ENCODE measurements at places on chromosomes 4 and X.

DNA sequence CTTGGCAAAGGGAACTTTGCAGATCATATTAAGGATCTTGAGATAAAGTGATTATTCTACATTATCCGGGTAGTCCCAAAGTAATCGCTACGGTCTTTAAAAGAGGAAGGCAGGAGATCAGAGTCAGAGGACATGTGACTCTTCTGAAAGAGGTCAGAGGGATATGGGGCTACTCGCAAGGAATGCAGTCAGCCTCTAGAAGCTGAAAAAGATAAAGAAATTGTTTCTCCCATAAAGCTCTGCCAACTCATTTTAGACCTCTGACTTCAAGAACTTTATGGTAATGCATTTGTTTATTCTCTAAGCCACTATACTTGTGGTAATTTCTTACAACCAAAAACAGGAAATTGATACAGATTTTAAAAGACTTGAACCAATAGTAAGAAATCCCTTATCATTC, 48.6 kb downstream of the NPY5R start:
- no peak for DNase-seq

GRCh38 chr4:115456231-115456630, 342.8 kb upstream of the NDST4 start:
- DNase-seq: no peak

DNA sequence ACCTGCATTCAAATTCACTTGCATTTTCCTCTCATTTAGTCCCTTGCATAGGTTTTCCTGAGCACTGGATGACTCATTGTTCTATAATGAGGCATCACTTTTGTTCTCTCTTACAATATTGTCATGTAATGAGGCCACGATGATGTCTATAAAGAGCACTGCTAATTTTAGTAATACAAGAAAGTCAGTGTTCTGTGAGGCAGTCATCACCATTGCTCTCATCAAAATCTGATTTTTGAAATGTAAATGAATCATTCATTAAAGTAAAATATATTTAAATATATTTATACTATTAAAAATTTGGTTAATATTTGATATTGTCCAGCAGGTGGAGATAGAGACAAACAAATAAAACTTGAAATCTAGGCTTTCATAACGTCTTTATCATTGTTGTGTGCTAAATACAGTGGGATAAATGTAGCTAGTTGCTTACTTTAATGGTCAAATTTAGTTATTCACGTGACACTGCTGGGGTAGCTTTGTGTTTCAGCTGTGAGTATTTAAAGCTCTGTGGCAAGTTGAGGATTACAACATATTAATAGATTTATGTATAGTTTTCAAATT, 15.4 kb downstream of the HMGB2 start:
- no peak for DNase-seq

DNA sequence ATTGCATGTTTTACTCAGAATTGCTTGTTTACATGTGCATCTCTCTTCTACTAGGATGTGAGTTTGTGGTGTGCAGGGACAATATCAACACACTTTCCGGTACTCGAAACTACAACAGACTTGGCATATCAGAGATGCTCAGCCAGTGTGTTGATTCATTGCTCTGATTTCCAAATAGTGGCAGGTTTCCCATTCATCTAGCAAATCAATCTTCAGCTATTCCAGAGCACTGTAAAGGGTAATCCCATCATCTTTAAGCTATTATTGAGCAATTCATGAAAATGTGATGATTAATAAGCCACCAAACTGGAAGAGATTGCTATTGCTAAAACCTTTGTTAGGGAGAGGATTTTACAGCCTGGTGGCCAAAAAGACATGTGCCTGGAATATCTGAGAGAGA, 574.2 kb upstream of the CPEB2 start:
- DNase-seq: no peak

- no peak for DNase-seq
Observed at GRCh38 chr4:113331811-113332210, 282.4 kb downstream of the ANK2 start.

GRCh38 chrX:155148724-155149537, 67.3 kb upstream of the VBP1 start:
- DNase-seq: no peak

GRCh38 chr4:159103384-159103990, 608 bp downstream of the RAPGEF2 start:
- no peak for DNase-seq

- no peak for DNase-seq
Observed at GRCh38 chr4:134027931-134028330, 173.7 kb downstream of the PABPC4L start.

GRCh38 chr4:82839624-82840023, 41.0 kb upstream of the SCD5 start:
- no peak for DNase-seq

DNA sequence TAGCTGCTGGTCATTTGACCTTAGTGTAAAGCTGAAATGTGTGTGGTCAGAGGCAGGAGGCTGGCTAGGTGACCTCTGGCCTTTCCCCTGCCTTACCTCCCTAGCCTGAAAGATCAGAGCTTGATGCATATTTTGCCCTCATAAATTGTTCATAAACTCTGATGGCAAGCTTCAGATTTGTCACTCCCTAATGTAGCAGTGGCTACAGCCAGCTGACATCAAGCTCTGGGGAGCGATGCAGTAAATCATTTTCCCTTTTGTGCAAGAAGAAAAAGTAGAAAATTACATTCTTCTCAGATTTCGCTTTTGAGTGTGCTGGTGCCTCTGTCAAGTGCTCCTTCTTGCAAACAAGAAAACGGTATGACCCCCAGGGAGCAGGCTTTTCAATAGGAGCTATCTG, 87.7 kb upstream of the MAGEA4 start:
- DNase-seq: no peak

DNA sequence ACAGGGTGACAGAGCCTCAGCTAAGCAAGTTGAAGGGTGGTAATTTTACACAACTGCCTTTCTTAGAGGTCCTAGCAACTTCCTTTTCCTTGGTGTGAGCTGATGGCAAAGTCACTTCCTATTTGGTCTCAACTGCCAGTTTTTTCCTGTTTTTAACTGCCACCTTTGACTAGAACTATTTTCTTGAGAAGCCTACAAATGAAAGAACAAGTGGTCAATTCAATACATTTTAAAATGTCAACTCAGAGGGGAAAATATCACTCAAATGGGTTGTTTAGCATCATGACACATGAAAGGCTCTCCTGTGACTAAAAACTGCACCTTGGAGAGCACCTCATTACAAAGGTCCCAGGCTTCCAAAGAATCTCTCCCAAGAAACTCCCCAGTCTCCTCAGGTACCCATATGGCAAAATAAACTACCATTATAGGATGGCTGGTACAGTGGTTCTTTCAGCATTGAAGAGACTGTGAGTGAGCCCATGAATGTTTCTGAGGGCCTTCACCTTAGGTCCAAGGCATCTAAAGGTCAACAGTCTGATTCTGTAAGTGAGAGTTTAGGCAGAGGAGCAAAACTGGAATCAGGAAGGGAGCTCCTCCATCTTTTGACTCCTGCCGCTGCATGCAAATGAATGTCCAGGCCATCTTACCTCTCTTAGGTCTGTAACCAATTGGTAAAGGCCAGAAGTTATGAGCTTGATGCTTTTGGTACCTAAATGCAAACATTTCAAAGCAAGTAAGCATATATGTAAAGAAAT, 5.5 kb upstream of the STK26 start:
- no peak for DNase-seq

DNA sequence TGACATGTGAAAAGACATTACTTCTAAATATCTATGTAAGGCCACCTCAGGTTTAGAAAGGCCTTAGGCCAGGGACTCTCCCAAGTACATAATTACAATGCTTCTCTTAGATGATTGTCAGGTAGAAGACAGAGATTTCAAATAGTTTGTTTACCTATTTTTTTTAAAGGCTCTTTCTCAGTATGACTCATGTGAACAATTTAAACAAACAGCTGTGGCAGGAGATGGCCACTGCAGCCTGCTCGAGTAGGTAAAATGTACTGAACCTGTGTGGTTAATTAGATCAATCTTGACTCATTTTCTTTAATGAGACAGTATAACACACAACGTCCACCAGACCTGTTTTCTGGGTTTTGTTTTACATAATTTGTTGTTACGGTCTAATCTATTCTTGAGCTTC, 50.2 kb downstream of the LEF1 start:
- DNase-seq: no peak

GRCh38 chrX:13253223-13253622, 66.6 kb downstream of the ATXN3L start:
- no peak for DNase-seq

DNA sequence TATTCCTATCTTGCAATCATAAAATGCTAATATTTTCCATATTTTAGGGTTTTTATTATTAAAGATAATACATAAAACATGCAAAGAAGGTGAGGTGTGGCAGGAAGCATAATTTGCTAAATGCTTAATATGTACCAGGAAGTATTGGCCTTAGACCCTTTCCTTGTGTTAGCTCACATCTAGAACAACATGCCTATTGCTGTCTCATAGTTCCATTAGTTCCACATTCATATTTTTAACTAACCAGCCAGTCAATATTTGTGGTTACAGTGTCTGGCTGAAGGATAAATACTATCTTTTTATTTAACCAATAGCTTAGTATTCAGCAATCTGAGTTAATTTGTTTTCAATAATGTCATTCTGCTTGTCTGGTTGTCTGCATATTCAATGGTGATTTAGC, 432.6 kb downstream of the INPP4B start:
- DNase-seq: no peak

DNA sequence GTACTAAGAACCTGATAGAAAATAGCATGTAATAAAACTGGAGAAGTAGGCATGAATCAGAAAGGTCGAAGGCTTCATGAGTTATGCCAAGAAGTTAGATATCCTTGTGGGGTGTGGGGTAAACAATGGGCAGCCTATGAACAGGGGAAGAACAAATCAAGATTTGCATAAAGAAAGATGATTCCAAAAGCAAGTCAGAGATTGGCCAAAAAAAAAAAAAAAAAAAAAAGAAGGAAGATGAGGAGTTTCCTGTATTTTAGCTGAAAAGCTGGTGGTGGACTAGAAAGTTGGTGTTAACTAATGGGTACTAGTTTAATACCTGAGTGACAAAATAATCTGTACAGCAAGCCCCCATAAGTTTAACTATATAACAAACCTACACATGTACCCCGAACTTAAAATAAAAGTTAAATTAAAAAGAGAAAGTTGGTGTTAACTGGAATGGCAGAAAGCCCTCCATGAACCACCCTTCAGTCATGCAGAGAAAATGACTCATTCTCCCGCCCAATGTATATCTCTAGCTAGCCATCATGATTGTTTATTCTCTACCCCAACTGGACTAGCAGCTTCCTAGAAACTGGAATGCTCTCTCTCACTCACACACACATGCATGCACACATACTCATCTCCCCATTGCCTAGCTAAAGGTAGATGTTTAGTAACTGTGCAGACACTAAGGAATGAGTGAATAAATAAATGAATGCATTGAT, 41.7 kb downstream of the ATP11C start:
- no peak for DNase-seq

DNA sequence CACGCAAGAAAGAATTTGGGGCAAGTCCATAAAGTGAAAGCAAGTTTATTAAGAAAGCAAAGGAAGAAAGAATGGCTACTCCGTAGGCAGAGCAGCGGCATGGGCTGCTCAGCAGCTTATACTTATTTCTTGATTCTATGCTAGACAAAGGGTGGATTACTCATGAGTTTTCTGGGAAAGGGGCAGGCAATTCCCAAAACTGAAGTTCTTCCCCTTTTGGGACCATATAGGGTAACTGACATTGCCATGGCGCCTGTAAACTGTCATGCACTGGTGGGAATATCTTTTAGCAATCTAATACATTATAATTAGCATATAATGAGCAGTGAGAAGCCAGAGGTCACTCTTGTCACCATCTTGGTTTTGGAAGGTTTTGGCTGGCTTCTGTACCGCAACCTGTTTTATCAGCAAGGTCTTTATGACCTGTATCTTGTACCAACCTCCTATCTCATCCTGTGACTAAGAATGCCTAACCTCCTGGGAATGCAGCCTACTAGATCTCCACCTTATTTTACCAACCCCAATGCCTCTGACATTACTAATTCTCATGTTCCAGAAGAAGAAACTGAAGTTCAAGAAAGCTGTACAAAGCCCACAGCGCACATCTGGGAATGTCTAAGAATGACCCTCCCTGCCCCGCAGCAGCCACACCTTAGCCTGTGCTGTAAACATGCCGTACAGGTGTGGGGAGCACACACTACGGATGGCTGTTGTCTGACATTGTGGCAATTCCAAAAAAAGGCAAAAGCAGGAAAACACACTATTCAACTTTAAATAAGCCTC, 18.6 kb downstream of the RXFP1 start:
- DNase-seq: no peak

- DNase-seq: no peak
Observed at GRCh38 chrX:38409289-38409688, 56.9 kb downstream of the OTC start.

- peak; percentile 1 for DNase-seq
Observed at GRCh38 chr4:7649741-7650531, 215.2 kb upstream of the PSAPL1 start.

GRCh38 chrX:40171513-40172400, 74.0 kb upstream of the BCOR start:
- no peak for DNase-seq

GRCh38 chrX:24148535-24149350, 786 bp upstream of the ZFX start:
- DNase-seq: no peak

DNA sequence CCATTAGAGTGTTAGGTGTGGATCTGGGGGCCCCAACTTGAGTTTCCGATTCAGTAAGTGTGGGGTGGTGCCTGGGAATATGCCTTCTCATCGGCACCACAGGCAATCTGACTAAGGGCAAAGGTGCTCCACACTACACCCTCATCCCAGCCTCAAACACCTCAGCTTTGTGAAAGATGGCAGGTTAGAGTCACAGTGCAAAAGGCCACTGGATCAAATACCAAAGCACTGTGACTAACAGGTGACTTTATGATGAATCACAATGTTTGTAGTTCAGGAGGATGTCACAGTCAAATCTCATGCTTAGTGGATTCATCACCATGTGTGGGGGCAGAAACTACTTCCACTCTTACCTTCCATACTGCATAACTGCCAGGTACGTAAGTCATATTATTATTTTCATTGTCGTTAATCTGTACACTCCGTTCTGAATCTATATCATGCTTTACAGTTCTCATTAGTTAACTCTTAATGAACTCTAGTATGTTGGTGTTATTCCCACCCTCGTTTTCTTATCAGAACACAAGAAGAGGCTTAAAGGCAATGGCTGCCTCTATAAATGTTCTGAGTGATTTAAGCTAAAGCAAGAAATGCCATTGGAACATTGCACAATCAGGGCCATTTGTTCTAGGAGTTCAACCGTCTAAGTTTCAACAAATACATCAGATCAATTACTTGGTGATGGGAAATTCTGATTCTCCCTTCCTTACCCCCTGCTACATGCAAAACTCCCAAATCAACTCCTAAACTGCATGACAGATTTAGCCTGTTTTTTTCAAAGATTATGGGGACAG, 50.2 kb downstream of the PRKG2 start:
- no peak for DNase-seq

DNA sequence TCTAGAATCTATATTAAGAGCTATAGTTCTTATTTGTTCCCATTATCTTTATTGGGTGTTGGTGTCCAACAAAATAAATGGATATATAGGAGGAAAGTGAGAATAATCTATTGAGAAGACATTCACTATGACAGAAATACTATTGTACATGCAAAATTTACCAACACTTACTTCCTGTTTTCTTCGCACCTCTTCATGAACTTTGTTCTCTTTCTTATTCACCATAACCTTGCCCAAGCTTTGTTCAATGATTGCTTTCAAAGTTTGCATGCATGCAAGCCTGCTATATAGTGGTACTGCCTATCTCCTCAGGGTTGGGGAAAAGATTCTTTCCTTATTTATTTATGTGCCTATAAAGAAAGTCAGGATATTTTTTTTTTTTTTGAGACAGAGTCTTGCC, 176.4 kb upstream of the JADE1 start:
- no peak for DNase-seq

Measured in SIG-M5 (cell line).